Activated naive CD4-positive, alpha-beta T cell (primary cell): ENCODE measurements at places on chromosomes 12 and 14.

DNA sequence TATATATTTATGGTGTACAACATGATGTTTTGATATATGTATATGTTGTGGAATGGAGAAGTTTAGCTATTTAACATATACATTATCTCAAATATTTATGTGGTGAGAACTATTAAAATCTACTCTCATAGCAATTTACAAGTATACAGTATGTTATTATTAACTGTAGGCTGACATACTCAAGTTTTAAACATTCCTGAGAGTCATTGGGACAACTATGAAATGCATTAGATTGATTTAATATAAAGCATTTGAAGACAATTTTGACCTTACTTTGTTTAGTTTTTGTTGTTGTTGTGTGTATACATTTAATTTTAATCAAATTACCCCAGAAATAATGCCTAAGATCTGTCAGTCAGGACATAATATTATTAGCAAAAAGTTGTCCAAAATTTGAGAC, 99.5 kb downstream of the LRRK2 start:
- DNase-seq, result no peak

- DNase-seq, result no peak
Measured at GRCh38 chr12:58794859-58795258, 125.4 kb downstream of the LRIG3 start.

DNA sequence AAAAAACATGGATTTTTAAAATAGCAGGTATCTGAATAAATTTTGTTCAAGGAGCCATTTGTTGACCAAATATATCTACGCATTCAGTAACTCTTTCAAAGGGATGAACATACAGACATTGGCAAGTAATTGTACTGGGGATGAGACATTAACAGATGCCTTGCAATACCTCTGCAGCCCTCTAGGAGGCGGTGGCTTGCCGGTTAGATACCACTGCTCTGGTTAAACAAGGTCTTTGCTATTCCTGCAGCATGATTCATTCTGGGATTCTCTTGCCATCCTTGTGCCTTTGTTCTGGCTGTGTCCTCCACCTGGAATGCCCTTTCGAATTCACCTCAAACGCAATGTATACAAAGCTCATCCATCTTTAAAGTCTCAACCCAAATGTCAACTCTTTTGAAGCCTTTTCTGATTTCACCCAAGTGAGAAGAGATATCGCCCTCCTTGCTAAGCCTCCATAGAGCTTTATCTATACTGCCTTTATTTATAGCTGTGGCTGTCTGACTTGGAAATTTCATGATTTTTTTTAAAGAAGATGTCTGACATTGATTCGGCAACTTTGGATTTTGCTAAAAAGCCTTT, 131.0 kb upstream of the SRRM4 start:
- DNase-seq, result no peak

- no peak for DNase-seq
Measured at GRCh38 chr14:71905860-71906259, 26.4 kb upstream of the RGS6 start.

- DNase-seq, result no peak
Measured at GRCh38 chr12:2998789-2999264, 39.6 kb downstream of the TEAD4 start.

DNA sequence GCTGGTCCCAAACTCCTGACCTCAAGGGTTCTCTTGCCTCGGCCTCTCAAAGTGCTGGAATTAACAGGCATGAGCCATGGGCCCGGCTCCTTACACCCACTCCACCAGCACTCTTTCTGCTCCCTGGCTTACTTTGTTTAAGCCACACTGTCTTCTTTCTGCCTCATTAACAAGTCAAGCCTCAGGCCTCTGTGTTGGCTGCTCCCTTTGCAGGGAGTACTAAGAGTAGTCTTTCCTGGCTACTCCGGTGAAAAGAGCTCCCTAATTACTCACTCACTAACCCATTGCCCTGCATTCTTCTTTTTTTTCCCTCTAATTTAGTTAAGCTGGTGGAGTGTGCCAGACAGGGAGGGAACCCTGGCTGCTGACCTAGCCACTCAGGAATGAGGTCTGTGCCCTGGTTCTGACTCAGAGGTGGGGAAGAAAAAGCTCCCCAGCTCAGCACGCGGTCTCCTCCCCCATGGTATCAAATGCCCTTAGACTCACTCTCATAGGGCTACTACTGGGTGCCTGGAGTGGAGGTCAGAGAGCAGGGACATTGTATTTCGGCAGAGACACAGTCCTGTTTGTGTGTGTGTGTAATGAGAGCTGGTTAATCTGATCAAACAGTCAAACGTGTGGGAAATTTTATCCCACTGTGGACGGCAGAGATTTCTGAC, 19.8 kb downstream of the GALNT6 start:
- DNase-seq, result no peak

DNA sequence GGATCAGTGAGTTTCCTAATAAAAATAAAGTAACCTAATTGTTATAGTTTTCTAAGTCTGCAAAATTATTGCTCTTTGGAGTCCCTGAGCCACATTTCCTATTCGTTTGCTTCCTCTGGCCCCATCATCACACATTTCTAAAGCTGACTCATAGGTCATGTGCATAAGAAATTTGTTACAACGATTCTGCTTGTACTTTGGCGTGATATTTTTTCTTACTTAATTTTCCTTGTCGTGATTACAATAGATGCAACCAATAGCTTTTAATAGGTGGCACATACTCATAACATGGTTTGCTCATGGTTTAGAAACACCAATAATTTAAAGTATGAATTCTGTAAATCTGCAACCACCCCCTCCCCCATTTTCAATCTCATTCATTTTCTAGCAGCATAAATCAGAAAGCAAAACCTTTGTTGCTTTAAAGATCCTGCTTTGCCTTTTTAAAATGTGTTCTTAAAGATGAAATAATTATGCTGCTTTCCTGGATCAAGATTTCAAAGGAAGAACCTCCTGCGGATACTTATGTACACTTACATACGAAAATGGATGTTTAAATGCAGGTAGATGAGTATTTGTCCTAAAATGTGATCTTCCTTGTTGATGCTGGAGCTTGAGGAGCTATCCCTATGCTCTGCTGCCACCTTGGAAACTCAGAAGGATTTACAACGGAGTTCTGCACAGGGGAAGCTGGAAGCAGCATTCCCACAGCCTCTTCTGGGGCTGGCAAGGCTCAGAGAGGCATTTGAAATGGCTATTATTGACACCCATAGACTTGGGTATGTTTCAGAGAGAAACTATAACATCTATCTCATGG, 1.7 kb upstream of the FLRT2 start:
- DNase-seq, result no peak

DNA sequence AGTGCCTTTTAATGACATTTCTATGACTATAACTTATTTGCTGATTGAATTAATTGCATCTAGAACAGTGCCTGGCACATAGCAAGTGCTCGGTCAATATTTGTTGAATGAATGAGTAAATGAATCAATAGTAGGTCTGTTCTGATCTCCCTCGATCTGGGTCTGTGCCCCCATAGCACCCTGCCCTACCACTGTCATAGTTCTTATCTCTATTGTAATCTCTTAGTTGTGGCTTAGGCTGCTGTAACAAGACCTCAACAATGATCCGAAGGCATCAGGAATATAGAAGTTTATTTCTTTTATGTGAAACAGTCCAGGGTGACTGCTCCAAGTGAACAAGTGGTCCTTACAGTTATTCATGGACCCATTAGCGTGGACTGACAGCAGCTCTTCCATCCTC, 44.0 kb upstream of the RPH3A start:
- no peak for DNase-seq

GRCh38 chr12:10151621-10152020, 20.3 kb downstream of the OLR1 start:
- DNase-seq, result no peak

DNA sequence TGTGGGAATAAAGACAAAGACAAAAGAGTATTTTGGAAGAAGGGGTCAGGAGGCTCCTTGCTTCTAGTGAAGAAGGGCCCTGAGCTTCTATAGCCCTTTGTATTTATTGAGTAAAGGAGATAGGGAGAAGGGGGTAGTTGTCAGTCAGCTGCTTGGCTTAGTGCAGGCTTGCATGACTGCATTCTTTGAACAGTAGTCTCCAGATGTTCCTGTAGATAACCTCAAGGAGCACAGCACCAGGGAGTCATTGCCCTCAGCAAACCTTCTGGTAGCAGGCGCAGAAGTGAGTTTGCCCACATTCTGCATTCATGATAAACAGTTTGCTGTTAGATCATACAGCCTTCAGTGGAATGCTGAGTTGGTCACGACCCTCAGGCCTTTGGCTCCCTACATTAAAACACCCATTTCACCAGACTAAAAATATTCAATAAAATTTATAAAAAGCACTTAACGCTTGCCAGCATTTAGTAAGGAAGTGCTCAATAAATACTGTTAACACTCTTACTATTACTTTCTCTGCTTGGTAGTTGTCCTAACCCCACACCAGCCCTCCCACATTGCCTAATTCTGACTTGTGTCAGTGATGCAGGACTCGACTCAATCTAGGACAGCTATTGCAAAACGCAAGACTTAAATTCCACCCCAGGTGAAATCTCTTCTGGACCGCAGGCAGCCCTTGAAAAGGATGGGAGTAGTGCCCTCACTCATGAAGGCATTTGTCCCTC, 3.0 kb upstream of the DHRS4 start:
- DNase-seq, result no peak

- no peak for DNase-seq
Measured at GRCh38 chr12:123070267-123071081, 80.4 kb downstream of the PITPNM2 start.

DNA sequence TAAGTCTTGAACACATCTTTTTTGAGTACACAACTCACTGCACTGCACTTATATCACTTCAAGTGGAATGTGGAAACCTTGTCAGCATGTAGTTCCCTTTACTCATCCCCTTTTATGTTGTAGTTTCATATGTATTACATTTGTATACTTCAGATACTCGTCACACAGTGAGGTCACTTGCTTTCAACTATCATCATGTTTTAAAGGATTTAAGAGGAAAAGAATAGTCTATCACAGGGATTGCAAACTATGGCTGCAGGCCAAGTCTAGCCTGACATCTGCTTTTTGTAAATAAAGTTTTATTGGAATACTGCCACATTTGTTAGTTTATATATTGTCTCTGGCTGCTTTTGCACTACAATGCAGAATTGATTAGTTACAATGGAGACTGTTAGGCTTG, 24.3 kb downstream of the CNOT2 start:
- no peak for DNase-seq

- DNase-seq, result no peak
Measured at GRCh38 chr14:79293482-79294177, 917.7 kb downstream of the DIO2 start.

GRCh38 chr12:14841761-14842160, 1.6 kb downstream of the ART4 start:
- no peak for DNase-seq

DNA sequence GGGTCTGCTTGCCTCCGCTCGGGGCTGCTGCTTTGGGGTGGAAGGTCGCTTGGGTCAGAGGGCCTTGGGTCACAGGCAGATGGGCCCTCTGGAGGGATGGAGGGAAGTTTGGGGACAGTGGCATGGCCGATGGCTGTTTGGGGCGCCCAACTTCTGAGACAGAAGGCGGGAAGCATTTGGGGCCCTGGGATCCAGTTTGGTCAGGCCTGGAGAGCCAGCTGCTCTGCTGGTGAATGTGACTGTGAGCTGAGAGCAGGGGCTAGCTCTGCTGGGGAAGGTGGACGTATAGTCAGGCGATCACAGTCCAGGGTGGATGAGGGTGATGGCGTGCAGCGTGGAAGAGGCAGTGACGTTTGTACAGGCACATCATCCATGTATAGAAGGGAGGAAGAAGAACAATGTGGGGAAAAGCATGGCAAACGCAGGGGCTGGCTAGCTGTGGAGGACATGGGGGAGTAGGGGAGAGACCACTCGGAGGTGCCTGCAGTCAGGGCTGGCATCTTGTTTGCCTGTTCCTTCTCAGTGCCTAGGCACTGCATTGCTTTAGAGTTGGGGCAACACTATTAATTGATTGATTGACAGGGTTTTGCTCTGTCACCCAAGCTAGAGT, 57.5 kb downstream of the TSPAN9 start:
- no peak for DNase-seq
